ENCODE measurements at places on chromosomes 2 and 18.

- no peak for DNase-seq
Measured at GRCh38 chr2:71045865-71046548, 22.4 kb upstream of the NAGK start.

- DNase-seq = no peak
Measured at GRCh38 chr18:44869533-44869932, 188.8 kb downstream of the SETBP1 start.

DNA sequence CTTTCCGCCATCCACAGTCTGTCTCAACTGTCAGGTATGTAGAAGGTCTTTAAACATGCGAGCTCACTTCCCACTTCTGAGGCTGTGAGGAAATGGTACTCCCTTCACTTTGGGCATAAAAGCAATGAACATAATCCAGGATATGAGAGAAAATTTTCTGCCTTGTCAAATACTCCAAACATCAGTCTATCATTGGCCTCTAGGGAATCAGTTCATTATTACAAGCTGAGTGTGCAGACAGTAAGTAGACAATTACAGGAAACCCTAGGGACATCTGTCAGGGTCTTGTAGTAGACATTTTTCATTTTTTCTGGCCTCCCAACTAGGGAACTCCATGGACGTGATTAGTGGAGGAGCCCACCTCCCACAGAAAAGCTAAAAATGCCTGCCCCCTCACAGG, 13.6 kb upstream of the APCDD1 start:
- no peak for DNase-seq

- DNase-seq = no peak
Measured at GRCh38 chr2:222393733-222394267, 30.5 kb upstream of the SGPP2 start.

- no peak for DNase-seq
Measured at GRCh38 chr2:225466891-225467604, 67.5 kb downstream of the NYAP2 start.

DNA sequence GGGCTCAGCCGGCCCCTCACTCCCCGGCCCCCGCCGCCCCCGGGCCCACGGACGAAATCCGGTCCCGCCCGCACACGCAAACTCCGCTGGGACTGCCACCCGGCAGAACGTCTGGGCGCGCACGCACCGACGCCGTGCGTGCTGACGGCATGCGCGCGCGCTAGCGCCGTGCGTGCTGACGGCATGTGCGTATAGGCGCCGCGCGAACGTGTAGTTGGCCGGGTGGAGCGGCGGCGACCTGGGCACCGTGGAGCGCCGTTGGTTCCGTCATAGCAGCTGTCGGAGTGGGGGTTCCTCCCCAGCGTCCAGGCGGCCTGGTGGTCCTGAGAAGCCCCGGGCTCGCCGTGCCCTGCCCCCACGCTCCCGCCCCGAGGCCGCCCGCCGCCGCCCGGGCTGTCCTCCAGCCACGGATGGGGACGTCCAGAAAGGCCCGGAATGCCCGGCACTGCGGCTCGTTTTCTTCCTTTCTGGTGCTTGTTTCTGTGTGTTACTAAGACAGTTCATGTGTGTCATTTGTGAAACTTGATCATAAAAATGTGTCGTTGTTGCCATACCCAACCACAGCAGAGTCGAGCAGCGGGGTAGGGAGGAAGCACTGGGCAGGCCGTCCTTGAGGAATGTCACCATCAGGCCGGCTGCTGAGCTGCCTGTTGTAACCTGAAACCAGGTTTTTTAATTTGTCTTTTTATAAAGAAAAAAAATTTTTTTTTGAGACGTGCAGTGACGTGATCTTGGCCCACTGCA, at the start of gene TXNL4A:
Gene TXNL4A, minus strand, starts transcription at position 113 of the 744 bp plus-strand sequence. CDS start 171 bp downstream, outside the sequence.
- peak; percentile 84 for DNase-seq

DNA sequence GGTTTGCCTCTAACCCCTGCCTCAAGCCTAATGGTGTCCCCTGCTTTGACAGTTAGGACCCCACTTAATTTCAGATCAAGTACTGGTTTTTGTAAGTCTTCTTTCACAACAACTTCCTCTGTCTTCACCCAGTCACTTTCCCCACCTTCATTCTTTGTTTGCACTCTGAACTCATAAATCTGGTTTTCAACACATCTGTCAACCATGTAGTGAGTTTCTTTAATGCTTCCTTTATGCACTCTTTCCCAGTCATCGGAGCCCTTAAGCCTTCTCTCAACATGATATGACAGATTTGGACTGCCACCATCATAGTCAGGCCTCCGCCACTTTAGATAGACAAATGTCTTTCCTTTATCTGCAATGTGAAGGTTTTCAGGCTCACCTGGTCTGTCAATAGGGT, 109.1 kb downstream of the PLEKHA3 start:
- no peak for DNase-seq

GRCh38 chr2:223643309-223643708, 41.1 kb upstream of the SCG2 start:
- no peak for DNase-seq

DNA sequence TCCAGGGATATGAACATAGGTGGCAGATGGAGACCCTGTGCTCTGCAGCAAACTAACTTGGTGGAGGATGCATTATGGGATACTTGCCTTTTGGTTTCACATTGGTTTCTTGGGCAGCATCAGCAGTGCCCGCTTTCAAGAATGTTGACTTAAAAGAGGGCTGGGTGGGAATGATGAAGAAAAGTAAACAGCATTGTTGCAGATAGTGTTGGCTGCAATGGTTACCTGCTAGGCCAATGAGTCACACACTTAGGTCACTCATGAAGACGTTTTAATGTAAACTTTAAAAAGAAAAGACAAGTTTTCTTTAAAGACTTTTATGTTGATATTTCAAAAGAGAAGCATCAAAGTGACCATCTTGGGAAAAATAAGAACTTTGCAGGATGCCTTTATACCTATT, 26.1 kb upstream of the FAM237A start:
- DNase-seq = no peak

GRCh38 chr18:33596178-33596854, 18.3 kb downstream of the ASXL3 start:
- DNase-seq = no peak

- peak; percentile 12 for DNase-seq
Measured at GRCh38 chr2:134988994-134989605, 58.1 kb downstream of the MAP3K19 start.

- DNase-seq = no peak
Measured at GRCh38 chr2:105582952-105583660, 161.6 kb upstream of the NCK2 start.

GRCh38 chr2:110707386-110707965, 24.9 kb upstream of the ACOXL start:
- no peak for DNase-seq

DNA sequence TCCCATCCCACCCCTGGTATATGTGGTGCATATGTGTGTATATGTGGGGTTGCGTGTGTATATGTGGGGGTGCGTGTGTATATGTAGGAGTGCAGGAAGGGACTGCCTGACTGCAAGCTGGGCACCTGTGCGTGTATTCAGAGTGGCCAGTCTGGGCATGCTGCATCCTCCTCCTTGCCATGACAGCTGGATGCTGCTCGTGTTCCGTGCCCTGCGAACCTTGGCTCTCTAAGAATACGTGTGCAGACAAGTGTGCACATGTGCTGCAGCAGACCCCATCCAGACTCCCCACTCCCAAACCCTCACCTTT, 222.1 kb downstream of the CELF4 start:
- no peak for DNase-seq

DNA sequence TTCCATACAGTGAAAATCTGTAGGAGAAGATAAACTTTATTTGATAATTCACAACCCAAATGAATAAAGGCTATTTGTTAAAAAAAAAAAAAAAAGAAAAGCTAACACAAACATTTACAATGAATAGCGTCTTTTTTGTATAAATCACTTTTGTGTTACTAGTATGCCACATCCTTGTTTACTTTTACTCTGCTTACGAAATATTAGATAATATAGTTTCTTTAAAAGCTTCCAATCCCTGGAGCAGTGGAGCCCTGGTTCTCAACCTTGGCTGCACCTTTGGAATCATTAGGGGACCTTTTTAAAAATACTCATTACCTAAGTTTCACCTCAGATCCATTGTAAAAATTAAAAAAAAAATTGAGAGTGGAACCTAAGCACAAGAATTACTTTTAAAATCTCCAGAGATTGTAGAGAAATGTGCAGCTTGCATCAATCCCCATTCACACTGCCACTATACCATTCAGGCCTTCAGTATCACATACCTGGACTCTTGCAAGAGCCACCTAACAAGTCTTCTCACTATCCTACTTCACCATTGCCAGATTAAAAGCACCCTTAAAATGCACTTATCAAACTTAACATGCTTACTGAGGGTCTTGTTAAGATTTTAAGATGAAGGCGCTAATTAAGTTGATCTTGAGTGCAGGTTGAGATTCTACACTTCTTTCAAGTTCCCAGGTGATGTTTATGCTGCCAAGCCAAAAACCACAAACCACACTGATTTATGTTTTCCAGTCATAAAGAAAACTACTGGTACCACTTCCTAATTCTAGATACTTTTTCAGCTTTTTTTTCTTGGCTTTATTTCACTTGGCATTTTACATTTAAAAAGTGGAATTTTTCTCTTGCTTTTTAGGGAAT, 59.7 kb upstream of the ZC3H15 start:
- DNase-seq = no peak

- no peak for DNase-seq
Measured at GRCh38 chr2:167732326-167732725, 515.1 kb downstream of the STK39 start.

DNA sequence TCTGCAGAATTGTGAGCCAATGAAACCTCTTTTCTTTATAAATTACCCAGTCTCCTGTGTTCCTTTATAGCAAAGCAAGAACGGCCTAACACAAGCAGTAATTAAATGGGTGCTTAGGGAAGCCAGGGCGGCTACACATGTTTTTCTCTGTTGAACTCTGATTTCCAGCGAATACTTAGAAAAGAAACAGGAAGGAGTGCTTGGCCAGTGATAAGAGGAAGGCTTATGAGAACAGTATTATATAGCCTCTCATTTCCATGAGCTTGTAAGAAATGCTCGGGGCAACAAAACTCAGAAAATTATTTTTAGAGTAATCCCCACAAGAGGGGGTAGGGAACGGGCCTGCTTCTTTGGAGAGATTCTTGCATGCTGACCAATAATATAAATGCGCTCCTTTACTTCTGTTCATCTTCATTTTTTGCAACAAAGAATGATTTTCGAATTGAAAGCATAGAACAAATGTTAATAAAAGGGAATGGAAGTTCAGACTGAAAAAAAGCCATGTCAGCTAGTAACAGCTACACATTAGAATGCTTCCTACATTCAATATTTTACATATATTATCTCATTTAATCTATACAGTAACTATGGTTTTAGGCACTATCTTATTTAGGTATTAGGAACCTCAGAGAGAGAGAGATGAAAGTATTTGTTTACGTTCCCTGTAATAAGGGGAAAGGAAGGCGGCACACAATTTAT, 49.7 kb upstream of the CCDC85A start:
- DNase-seq = no peak

- no peak for DNase-seq
Measured at GRCh38 chr18:56505293-56505692, 133.1 kb downstream of the TXNL1 start.

- peak; percentile 74 for DNase-seq
Measured at GRCh38 chr2:74835831-74836674, 2.1 kb downstream of the HK2 start.

DNA sequence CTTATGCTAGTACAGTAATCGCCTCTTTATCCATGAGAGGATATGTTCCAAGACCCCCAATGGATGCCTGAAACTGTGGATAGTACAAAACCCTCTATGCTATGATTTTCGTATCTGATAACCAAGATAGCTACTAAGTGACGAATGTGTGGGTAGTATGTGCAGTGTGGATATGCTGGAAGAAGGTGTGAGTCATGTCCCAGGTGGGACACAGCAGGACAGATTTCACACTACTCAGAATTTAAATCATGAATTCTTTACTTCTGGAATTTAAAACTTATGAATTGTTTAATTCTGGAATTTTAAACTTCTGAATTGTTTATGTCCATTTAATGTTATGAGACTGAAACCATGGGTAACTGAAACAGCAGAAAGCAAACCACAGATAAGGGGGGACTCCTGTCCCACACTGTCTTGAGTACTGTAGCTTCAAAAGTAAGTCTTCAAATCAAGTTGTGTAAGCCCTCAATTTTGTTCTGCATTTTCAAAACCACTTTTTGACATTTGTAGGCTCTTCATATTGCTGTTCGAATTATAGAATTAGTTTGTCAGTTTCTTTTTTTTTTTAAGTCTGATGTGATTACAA, 116.0 kb downstream of the LTBP1 start:
- DNase-seq = no peak

DNA sequence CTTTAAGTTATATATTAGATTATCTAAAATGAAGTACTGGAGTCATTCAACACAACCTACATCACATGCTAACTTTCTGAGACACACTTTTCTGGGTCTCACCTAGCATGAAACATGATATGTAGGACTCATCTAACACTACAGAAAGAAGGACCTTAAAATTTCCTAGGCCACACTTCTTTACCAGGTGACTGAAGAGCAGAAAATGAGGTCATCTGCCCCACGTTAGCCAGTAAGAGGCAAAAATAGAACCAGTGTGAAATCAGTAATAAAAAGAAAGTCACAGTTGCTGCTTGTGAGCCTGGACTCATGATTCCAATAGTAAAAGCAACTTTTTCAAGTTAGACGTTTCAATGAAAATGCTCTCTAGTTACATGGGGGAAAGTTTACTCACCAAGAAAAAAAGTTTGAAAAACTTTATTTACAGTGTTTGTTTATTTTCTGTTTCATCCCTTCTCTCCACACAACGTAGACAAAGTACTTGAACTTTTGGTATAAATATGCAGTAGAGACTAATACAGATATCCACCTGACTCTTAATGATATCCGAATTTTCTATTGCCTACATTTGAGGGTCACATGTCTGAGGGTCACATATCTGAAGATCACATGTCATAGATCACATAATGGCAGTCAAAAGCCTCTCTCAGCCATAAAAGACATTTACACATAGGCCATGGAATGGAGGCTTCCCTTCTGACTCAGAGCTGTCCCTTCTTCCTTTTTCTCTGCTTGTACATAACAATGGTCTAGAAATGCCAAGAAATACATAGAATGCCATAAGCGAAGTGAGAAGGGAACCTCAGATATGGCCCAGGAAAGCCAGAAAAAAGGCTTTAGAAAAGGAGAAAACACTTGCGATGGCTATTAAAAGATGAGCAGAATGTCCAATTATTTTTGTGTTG, 362.9 kb downstream of the ZEB2 start:
- DNase-seq = no peak

DNA sequence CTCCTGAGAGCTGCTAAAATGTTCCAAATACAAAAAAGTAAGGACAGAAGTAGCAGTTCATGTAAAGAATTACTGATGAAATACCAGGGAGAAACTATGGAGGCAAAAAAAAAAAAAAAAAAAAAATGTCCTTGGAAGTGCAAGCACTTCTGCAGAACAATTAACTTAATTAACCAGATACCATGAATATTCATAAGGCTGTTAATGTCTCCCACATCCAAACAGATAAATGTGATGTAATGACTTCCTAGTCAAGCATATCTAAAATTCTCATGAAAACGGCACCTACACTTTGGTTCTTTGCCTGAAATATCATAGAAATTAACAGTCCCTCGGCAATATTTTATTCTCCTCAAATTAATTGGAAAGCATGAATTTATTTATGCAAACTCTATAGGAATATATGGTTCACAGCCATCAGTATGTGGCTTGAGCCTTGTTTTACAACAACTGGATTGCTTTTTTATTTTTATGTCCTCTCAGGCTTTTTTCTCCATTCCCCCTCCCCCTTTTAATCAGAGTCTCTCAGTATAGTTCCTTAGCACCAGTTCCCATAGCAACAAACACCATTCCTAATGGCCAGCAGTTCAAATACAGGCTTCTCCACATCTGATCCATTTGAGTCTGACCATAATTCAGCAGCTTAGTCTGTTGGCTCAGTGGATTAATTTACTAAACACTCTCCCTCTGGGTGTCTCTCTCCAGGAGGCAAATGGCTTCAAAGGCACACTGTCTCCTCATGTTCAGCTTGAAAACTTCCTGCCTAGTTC, 97.1 kb downstream of the ITGA4 start:
- no peak for DNase-seq

- DNase-seq = no peak
Measured at GRCh38 chr2:71595569-71595968, 142.2 kb downstream of the DYSF start.

Measured in germinal center (tissue), 1 donor.